ENCODE measurements at places on chromosomes 1 and 21. TPM values are rescaled to one million over a fixed set of nuclear protein-coding genes. Genes with fewer than 3 reads are reported as not detected.

Gene AADACL3
- not detected for total RNA-seq

Gene PLA2G2F
- total RNA-seq: not detected

Gene MAN1C1
- total RNA-seq: 20.8 TPM

Gene TRIM67
- total RNA-seq: not detected

Gene TRIM46
- not detected for total RNA-seq

Gene EPHA2
- 14.6 TPM for total RNA-seq
